Muscle of leg (tissue), 16 donors: ENCODE measurements at places on chromosomes 7 and 10. TPM values are rescaled to one million over a fixed set of nuclear protein-coding genes. Genes with fewer than 3 reads are reported as not detected.
A peak's percentile ranks its signal among the peaks of the same experiment; 100 is the strongest.

GRCh38 chr10:61628875-61629513 lies 33.7 kb upstream of the CABCOCO1 start:
- no peak for DNase-seq

GRCh38 chr7:2093843-2094220 lies 138.9 kb downstream of the MAD1L1 start:
- DNase-seq, result no peak

DNA sequence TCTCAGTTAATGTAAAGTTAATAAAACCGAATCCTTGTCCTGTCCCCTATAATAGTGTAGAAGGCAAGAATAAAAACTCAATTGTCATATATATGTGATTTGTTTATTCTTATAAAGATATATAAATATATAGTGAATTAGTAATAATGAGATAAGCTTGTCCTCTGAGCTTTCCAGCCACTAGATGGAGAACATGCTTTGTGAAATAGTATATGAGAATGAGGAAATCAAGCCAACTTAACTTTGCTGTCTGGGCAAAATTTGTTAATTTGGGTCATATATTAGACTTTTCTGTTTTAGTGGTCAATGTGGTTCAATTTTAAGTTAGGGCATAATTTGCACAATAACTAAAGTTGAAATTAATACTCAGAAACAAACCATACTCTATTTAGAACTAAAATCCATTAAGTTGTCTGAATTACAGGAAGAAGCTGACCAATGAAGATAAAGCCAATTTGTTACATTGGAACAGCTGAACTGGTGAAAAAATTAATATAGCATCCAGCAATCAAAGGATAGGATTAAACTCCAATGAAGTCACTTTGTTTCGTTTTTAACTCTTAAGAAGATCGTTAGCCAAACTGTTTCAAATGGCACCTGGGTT lies 595.0 kb downstream of the ARL4A start:
- peak; percentile 52 for DNase-seq

- DNase-seq, result no peak
Measured at GRCh38 chr10:96588060-96588554, 1.3 kb upstream of the TM9SF3 start.

DNA sequence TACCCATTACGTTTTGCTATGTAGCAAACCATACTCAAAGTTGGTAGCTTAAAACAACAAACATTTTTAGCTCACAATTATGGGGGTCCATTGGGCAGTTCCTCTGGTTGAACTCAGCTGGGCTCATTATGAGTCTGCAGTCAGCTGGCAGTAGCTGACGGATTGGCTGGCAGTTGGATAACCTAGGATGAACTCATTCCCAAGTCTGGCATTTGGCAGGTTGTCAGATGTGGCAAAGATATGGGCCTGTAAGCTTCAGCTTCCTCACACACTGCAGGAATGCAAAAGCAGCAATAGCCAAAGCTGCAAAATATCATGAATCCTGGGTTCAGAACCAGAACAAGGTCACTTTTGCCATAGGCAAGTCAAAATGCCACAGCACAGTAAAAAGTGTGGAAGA lies 412.2 kb upstream of the SORCS1 start:
- peak; percentile 16 for DNase-seq

- DNase-seq, result no peak
Measured at GRCh38 chr10:123868038-123869019, 23.3 kb downstream of the CPXM2 start.

DNA sequence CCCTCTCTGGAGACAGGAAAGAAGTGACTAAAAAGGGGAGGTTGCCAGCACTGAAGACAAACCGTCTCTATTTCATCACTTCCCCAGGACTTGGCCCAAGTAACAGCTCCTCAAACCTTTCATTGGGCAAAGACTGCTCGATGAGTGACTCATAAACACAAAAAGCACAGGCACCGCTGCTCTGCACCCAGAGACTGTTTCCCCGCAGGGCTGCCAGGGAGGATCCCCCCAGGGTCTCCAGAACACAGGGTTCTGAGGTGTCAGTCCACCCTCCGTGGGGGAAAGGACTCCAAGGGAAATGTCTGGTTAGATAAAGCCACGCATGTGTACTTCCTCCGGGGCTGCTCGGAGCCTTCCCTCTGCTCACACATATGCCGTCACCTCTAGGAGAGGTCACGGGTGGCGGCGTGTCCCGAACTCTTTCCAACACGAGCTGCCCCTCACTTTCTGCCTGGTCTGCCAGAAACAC lies 59.9 kb downstream of the INSIG1 start:
- no peak for DNase-seq

- no peak for DNase-seq
Measured at GRCh38 chr10:29411666-29412315, 122.9 kb downstream of the LYZL1 start.

DNA sequence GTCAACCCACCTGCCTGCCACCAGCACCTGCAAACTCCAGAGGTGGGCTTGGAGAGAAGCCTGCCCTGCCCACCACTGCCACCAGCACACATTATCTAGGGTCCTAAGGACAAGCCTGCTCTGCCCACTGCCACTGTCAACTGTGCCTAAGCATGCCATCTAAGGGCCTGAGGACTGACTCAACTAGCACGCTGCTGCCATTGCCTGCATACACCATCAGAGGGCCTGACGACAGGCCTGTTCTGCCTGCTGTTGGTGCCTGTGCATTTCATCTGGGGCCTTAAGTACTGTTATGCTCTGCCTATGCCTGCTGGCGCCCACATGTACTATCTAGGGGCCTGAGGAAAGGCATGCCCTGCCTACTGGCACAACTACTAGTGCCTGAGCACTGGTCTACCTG lies 27.0 kb upstream of the LRRD1 start:
- DNase-seq, result no peak

- DNase-seq, result no peak
Measured at GRCh38 chr10:59877191-59877671, 29.1 kb downstream of the CCDC6 start.

- DNase-seq, result no peak
Measured at GRCh38 chr10:6222755-6223154, 20.0 kb downstream of the PFKFB3 start.

DNA sequence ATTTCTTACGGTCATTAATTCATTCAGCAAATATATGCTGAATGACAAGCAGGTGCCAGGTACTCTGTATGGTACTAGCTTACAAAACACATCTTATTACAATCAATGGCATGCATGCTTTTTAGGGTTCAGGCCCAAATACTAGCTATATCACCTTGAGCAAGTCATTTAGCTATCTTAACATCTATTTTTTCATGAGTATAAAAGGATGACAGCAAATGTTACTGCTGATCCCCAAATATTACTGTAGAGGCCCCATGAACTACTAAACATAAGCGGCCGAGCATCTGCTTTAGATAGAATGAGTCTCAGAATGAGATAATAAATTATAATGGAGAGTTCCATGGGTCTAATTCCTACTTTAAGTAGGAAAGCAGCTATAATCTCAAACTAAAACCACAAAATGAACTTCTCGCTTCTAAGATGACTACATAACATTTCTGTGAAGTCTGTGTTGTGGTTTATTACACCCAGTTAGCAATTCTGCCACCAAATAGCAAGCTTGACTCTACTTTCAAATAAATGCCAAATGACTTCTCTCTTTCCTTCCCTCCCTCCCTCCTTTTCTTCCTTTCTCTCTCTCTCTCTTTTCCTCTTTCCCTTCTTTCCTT lies 113.7 kb upstream of the LRRN3 start:
- DNase-seq, result no peak

DNA sequence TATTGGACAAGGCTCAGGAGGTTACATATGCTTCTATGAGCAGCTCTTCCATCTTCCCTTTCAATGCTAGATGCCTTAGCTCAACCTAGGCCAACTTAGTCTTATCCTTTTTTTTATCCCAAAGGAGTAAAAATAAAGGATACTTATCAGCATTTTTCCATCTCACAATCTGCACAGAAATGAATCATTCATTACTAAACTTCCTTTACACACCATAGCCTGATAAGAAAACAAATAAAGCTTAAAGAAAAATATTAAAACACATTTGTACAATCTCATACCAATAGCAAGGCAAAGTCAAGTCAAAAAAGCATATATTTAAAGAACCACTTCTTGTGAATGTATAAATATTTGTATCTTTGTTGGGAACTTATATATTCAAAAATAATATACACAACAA lies 407.4 kb downstream of the GRM8 start:
- DNase-seq, result no peak

DNA sequence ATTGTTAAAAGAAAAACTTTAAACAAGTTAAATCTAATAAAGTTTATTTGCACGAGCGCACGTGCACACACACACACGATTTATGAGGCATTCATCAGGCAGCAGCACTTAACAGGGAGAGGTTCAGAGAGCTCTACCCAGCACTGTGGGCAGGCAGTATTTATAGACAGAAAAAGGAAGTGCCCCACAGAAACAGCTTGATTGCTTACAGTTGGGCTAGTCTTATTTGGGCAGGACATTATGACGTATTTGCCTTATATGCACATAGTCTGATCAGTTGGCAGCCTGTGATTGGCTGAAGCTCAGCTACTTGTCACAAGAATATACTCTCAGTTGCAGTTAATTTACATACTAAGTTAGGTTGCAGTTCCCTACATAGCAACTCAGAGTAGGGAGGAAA lies 1.2 kb upstream of the SDHAF3 start:
- DNase-seq, result peak; percentile 54

- DNase-seq, result no peak
Measured at GRCh38 chr10:6011558-6011957, 34.2 kb upstream of the IL15RA start.

- DNase-seq, result no peak
Measured at GRCh38 chr7:605661-606450, 86.2 kb upstream of the PDGFA start.

- peak; percentile 29 for DNase-seq
Measured at GRCh38 chr10:75404815-75405597, 3.4 kb upstream of the ZNF503 start.

DNA sequence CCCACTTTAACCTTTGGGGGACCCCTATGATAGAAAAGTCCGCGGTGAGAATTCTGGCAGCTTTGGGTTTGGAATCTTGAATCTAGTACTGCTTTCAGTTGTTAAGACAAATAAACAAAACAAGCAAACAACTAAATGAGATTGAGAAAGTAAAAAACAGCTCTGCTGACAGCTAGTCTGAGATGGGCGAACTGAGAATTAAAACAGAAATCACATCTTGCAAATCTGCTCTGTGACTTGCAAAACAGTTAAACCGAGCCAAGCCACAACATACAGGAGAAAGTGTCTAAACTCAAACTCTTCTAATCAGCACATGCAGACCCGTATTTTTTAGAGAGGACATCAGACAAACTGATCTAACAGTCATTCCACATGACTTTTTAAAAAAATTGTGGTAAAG lies 110.4 kb downstream of the SH2D4B start:
- DNase-seq, result no peak

DNA sequence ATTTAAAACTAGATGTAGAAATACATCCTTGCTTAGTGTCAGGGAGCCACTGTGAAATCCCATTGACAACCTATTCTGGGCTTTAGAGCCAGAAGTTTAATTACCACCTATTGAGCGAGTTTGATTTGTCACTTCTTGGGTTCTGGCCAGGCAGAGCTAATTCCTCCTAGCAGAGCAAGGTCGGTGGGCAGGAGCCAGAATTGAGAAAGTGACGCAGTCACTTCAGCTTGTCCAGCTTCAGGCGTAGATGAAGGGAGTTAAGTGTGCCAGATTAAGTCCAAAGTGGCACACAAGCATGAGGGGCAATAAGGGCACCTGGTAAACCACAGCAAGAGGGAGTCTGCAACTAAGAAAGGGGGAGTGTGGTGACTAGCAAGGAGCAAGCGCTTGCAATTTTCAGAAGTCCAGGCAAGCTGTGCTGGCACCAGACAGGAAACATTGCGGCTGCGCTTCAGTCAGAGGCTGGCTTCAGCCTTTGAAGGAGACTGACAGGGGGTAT lies 119.4 kb downstream of the ST7 start:
- peak; percentile 72 for DNase-seq

DNA sequence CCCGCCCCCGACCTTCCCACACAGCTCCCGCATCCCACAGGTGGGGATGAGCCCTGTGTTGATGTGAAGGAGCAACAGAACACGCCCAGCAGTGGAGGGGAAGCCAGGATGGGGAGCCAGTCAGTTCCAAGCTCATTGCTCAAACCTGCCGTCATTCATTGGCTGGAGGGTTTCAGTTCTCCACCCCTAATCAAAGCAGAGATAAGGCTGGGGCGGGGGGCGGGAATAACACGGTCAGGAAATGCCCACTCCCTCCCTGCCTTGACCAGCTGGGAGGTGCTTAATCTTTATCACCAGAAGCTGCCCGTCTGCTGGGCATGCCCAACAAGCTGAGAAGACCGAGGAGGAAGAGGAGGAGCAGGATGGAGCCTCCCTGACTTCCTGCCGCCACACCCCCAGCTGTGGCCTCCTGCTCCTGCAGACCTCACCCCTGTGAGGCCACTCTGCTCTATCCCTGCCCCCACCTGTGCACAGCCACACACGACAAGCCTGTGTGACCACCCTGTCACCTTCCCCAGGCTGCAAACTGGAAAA lies 265.1 kb downstream of the ZEB1 start:
- DNase-seq, result peak; percentile 37

- DNase-seq, result no peak
Measured at GRCh38 chr7:48839108-48839507, 85.2 kb upstream of the CDC14C start.

- DNase-seq, result no peak
Measured at GRCh38 chr10:110200503-110200902, 6.9 kb upstream of the MXI1 start.

DNA sequence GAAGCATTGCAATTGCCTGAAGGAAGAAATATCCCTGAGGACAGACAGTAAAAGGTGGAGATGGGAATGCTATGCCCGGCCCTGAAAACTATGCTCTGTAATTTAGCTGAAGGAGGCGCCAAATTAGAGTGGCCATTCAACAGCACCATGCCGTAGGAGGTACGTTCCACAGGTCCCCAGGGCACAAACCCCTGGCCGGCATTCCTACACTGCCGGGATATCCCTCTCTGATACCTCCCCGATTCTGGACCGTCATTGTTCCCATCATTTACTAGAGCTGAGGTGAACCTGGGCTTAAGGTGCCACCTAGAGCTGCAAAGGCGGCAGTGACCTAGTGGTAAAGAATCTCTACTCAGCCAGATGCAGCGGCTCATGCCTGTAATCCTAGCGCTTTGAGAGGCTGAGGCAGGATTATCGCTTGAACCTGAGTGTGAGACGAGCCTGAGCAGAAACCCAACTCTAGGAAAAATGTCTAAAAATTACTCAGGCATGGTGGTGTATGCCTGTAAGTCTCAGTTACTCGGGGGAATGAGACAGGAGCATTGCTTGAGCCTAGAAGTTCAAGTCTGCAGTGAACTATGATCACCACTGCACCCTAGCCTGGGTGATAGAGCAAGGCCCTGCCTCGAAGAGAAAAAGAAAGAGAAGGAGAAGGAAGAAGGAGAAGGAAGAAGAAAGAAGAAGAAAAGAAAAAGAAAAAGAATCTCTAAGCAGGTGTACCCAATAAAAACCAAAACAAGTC lies 53.0 kb upstream of the TNKS2 start:
- DNase-seq, result peak; percentile 12

- DNase-seq, result peak; percentile 57
Measured at GRCh38 chr7:148625342-148625741, 34.8 kb downstream of the C7orf33 start.

GRCh38 chr7:117458977-117459583 lies 20.7 kb upstream of the CFTR start:
- peak; percentile 28 for DNase-seq

GRCh38 chr7:75808106-75808505 lies 5.5 kb downstream of the CCL24 start:
- DNase-seq, result no peak

The NEURL1 gene
- 25.3 TPM for polyA plus RNA-seq

The CALML5 gene
- not detected for polyA plus RNA-seq

The C7orf33 gene
- 0.31 TPM for polyA plus RNA-seq

The MDFIC gene
- 32.8 TPM for polyA plus RNA-seq

The GPC2 gene
- 6.9 TPM for polyA plus RNA-seq

The TAS2R3 gene
- 0.12 TPM for polyA plus RNA-seq

The PTPRZ1 gene
- polyA plus RNA-seq, result 3.2 TPM

The SNX13 gene
- 22.0 TPM for polyA plus RNA-seq

The PDZD7 gene
- 0.80 TPM for polyA plus RNA-seq

The RHOBTB1 gene
- polyA plus RNA-seq, result 23.1 TPM

The BAIAP2L1 gene
- 6.8 TPM for polyA plus RNA-seq
